Chondrocyte (in vitro differentiated cells): ENCODE measurements at places on chromosomes 13 and 19. TPM values are rescaled to one million over a fixed set of nuclear protein-coding genes. Genes with fewer than 3 reads are reported as not detected.

- peaks cover 1% of the 10 kb centered on the region for H3K36me3 ChIP-seq
- peaks cover 4% of the 10 kb centered on the region for H3K27me3 ChIP-seq
- no peak for DNase-seq
- peak overlapping the region; percentile 61 for H3K27ac ChIP-seq
Measured at GRCh38 chr19:33520844-33521479, 629 bp downstream of the PEPD start.

DNA sequence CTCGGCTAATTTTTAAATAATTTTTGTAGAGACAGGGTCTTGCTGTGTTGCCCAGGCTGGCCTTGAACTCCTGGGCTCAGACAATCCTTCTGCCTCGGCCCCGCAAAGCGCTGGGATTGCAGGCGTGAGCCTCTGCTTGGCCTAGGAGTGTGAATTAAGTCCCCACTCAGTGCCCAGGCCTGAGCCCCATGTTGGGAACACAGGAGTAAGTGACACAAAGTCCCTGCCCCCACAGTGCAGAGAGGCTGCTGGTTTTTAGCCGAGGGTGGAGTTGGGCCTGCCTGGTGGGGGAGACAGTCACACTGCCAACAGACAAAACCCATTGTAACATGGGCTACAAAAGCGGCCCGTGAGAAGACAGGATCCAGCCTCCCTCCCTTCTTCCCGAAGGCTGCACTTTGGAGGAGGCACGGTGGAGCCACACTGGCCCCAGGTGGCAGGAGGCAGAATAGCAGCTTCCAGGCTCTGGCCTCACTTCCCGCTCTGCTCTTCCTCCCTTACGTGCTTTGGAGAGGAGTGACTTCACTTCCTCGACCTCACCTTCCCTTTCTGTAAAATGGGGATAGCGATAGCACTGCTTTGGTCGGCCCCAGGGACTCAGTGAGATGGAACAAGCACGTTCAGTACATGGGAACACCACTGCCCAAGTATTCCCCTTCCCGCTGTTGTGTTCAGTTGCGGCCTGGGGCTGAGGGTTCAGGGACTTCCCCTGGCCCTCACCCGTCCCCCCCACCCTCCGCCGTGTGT, 15.2 kb upstream of the EHD2 start:
- H3K4me3 ChIP-seq = no peak overlapping the region
- no peaks in the 10 kb centered on the region for H3K27me3 ChIP-seq
- no peak overlapping the region for H3K27ac ChIP-seq
- H3K36me3 ChIP-seq = peaks cover 6% of the 10 kb centered on the region

DNA sequence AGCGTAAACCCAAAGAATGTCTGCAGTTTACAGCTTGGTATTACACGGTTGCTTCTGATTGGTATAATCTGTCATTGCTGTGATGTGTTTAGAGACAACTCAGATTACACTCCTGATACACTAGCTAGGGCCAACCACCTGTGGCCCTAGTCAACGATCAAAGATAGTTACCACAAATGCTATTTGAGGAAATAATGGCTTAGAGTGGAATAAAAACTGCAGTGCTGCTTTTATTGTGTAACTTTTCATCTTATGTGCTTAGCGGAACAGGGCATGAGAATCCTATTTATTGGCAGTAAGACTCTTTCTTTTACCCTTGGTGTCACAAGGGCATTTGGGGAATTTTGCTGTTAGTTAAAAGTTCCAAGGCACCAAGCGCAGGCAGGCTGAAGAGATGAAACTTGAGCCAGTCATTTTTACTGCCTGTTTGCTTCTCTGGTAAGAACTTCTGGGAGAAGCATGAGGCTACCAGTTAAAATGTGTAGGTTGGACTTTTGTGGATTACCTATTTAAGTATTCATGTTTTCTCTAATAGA, 363.3 kb downstream of the KCNRG start:
- H3K4me1 ChIP-seq = peaks cover 10% of the 10 kb centered on the region
- H3K27me3 ChIP-seq = no peaks in the 10 kb centered on the region
- no peak for DNase-seq
- H3K36me3 ChIP-seq = peaks cover 8% of the 10 kb centered on the region
- H3K4me3 ChIP-seq = no peak overlapping the region

DNA sequence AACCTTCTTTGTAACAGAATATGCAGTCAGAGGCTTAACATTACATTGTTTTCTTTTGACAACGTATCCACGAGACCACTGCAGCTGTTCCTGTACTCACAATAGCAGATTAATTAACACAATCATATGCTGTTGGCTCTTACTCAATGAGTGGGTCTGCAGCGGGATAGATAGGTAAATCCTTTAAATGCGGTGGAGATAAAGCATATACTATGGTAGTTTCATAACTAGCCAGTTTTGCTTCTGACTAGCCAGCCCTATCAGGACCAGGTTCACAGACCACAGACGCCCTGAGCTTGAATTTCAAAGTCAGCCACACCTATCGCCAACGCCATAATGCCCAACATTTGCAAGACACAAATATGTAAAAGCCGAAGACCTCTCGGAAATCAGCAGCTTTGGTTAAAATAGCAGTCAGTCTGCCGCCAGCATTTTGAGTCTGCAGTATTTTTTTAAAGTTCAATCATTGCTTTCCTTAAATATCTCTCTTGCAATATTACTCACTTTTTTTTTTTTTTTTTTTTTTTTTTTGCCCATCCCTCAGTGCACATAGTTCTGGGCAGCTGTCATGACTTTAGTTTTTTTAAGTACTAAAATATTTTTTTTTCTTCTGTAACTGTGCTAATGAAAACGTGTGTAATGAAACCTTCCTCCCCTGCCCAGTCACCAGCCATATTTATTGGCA, 120.5 kb downstream of the ZNF536 start:
- H3K4me3 ChIP-seq = no peak overlapping the region
- no peak for DNase-seq
- no peaks in the 10 kb centered on the region for H3K4me1 ChIP-seq
- H3K36me3 ChIP-seq = no peaks in the 10 kb centered on the region
- no peaks in the 10 kb centered on the region for H3K27me3 ChIP-seq
- H3K27ac ChIP-seq = no peak overlapping the region

DNA sequence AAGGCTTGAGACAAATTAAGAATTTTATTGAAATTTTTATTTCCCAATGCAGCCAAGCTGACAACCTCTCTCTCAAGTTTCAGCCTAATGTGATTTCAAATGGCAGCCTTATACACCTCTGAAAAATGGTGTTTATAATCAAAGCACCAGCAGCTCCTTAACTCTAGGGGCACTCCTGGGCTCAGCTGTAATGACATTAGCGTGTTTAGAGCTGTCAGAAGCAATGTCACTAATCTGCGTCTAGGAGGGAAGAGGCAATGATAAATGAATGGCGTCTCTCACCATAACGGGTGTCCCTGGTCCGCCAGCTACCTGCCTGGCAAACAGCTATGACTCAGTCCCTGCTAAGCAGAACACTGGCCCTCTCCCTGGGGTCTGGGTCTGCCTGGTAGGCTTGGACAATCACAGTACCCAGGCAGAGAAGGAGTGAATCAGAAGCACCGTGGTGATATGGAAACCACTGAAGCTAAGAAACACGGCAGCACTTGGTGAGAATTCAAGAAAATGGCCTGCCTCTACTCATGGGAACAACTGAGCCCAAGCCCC, 131.8 kb upstream of the VSTM2B start:
- DNase-seq = no peak
- no peaks in the 10 kb centered on the region for H3K4me1 ChIP-seq
- peaks cover 4% of the 10 kb centered on the region for H3K27me3 ChIP-seq
- H3K36me3 ChIP-seq = no peaks in the 10 kb centered on the region

GRCh38 chr13:42745655-42746054, 35.7 kb upstream of the FAM216B start:
- peaks cover 33% of the 10 kb centered on the region for H3K4me1 ChIP-seq
- no peak overlapping the region for H3K4me3 ChIP-seq
- H3K27ac ChIP-seq = no peak overlapping the region
- no peaks in the 10 kb centered on the region for H3K27me3 ChIP-seq
- no peak for DNase-seq

DNA sequence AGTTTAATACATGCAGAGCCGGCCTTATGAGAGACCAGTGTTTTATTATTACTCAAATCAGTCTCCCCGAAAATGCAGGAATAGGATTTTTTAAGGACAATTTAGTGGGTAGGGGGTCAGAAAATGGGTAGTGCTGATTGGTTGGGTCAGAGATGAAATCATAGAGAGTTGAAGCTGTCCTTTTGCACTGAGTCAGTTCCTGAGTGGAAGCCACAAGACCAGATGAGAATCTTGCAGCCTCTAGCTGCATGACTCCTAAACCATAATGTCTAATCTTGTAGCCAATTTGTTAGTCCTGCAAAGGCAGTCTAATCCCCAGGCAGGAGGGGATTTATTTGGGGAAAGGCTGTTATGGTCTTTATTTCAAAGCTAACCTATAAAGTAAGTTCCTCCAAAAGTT, 1163.9 kb downstream of the DIAPH3 start:
- no peak for DNase-seq
- H3K4me3 ChIP-seq = no peak overlapping the region
- no peaks in the 10 kb centered on the region for H3K4me1 ChIP-seq

- no peaks in the 10 kb centered on the region for H3K36me3 ChIP-seq
- DNase-seq = no peak
- H3K4me1 ChIP-seq = no peaks in the 10 kb centered on the region
- H3K4me3 ChIP-seq = no peak overlapping the region
- H3K27me3 ChIP-seq = no peaks in the 10 kb centered on the region
- H3K27ac ChIP-seq = no peak overlapping the region
Measured at GRCh38 chr13:19382111-19382510, 179.2 kb downstream of the TPTE2 start.

- H3K4me1 ChIP-seq = peaks cover 42% of the 10 kb centered on the region
- H3K36me3 ChIP-seq = no peaks in the 10 kb centered on the region
- no peak overlapping the region for H3K4me3 ChIP-seq
- peak; percentile 70 for DNase-seq
Measured at GRCh38 chr19:46404753-46405468, 8.5 kb downstream of the CCDC8 start.

The SLC5A5 gene
- not detected in 3 replicates for total RNA-seq

The MIDN gene
- total RNA-seq = 64.5 to 75.3 TPM (median 68.3 TPM) in 3 replicates

The SIGLEC9 gene
- not detected in 3 replicates for total RNA-seq

The ARL11 gene
- total RNA-seq = not detected in 3 replicates

The ZIC5 gene
- total RNA-seq = 2.7 to 5.8 TPM (median 3.1 TPM) in 3 replicates
